Activated naive CD4-positive, alpha-beta T cell treated with anti-CD3 and anti-CD28 coated beads for 36 hours (primary cell): ENCODE measurements at places on chromosomes 13 and 19. TPM values are rescaled to one million over a fixed set of nuclear protein-coding genes. Genes with fewer than 3 reads are reported as not detected.

- no peak overlapping the region for H3K4me3 ChIP-seq
- no peak for DNase-seq
- no peaks in the 10 kb centered on the region for H3K4me1 ChIP-seq
- H3K27ac ChIP-seq: no peak overlapping the region
These were observed 155.7 kb downstream of the SLC7A1 start for GRCh38 chr13:29439601-29440388.

The ADPRHL1 gene
- total RNA-seq: 0.10 TPM

GRCh38 chr19:2236314-2237050 is at the start of the genes PLEKHJ1 and SF3A2:
TSS of gene PLEKHJ1 (minus strand) at chr19:2236329. CDS start at chr19:2236248, 81 bp downstream.
TSS of gene SF3A2 (plus strand) at chr19:2236824. CDS start at chr19:2243419, 6,595 bp downstream.
- DNase-seq: peak; percentile 98
- H3K4me1 ChIP-seq: peaks cover 64% of the 10 kb centered on the region
- peak within 1 kb of the TSS; percentile 98 for H3K27ac ChIP-seq
- H3K36me3 ChIP-seq: peaks cover 47% of the 10 kb centered on the region
- H3K4me3 ChIP-seq: peak within 1 kb of the TSS; percentile 99

DNA sequence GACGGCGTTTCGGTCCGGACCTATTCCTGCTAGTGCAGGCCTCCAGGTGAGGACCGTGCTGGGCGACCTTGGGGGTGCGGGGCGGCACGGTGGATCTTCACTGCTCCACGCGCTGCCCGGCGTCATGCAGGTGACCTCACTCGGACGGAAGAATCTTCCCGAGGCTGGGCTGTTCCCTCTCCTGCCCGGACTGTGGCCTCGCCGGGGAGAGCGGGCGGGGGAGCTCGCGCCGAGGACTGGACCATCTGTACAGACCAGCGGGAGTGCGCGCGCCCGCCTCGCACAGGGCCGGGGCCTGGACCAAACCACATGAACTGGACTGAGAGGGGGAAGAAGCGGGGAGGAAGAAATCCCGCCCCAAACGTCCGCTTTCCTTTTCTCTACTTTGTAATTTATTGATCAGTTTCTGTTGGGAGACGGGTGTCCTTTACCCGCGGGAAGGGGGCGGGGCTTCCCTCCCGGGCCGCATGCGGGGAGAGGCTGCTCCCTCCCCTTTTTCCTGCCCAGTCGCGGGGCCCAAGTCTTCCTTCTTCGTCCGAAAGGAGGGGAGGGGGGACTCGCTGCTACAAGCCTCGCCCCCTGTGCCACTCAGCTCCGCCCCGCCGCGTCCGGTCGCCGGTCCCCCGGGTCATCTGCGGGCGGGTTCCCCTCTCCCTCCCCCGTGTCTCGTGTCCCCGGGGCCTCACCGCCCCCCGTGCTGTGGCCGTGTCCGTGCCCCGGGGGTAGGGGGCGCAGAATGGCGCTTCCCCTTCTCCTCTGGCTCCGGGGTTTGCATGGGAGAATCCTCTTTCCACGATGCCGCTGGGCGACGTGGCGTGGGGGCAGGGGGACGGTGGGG is 4.9 kb downstream of the HRC start:
- H3K4me1 ChIP-seq: peaks cover 24% of the 10 kb centered on the region
- peaks cover 82% of the 10 kb centered on the region for H3K27me3 ChIP-seq
- H3K27ac ChIP-seq: no peak overlapping the region
- H3K4me3 ChIP-seq: peak overlapping the region; percentile 71
- no peaks in the 10 kb centered on the region for H3K36me3 ChIP-seq
- peak; percentile 63 for DNase-seq

GRCh38 chr19:14416817-14417231 is 2.3 kb downstream of the DDX39A start:
- peak overlapping the region; percentile 88 for H3K27ac ChIP-seq
- peak overlapping the region; percentile 100 for H3K4me3 ChIP-seq
- H3K27me3 ChIP-seq: no peaks in the 10 kb centered on the region
- peaks cover 52% of the 10 kb centered on the region for H3K36me3 ChIP-seq

The RASAL3 gene
- total RNA-seq: 66.2 TPM

DNA sequence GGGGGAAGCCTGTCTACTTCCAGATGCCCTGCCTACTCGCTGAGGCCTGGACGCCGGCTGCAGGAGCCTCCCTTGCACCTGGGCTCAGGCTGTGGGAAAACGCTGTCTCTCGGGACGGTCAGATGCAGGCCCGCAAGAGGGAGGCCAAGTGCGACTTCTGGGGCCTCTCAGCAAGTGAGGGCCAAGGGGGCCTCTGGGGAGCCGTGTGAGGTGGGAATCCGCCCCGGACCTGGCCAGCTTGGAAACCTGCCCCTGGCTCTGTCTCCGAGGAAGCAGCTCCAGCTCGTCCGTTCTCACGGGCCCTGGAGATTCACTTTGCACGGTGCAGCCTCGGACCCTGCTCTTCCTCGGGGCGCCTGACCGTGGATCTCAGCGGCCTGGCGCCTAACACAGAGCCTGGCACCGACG is 11.4 kb upstream of the CRTC1 start:
- H3K27me3 ChIP-seq: no peaks in the 10 kb centered on the region
- H3K27ac ChIP-seq: no peak overlapping the region
- no peak overlapping the region for H3K4me3 ChIP-seq
- no peaks in the 10 kb centered on the region for H3K4me1 ChIP-seq
- DNase-seq: no peak

- peaks cover 15% of the 10 kb centered on the region for H3K36me3 ChIP-seq
- no peak overlapping the region for H3K4me3 ChIP-seq
These were observed 50.9 kb upstream of the C13orf46 start for GRCh38 chr13:114024603-114025404.

- peaks cover 21% of the 10 kb centered on the region for H3K4me1 ChIP-seq
- H3K4me3 ChIP-seq: no peak overlapping the region
- no peak for DNase-seq
- H3K27ac ChIP-seq: no peak overlapping the region
- H3K36me3 ChIP-seq: no peaks in the 10 kb centered on the region
These were observed 32.7 kb upstream of the FLT1 start for GRCh38 chr13:28527629-28528028.

GRCh38 chr19:32165141-32165540 is 180.3 kb upstream of the ZNF507 start:
- no peak for DNase-seq
- peaks cover 2% of the 10 kb centered on the region for H3K27me3 ChIP-seq
- H3K4me1 ChIP-seq: no peaks in the 10 kb centered on the region
- no peaks in the 10 kb centered on the region for H3K36me3 ChIP-seq
- no peak overlapping the region for H3K4me3 ChIP-seq
- no peak overlapping the region for H3K27ac ChIP-seq

The C19orf81 gene
- total RNA-seq: 1.7 TPM

DNA sequence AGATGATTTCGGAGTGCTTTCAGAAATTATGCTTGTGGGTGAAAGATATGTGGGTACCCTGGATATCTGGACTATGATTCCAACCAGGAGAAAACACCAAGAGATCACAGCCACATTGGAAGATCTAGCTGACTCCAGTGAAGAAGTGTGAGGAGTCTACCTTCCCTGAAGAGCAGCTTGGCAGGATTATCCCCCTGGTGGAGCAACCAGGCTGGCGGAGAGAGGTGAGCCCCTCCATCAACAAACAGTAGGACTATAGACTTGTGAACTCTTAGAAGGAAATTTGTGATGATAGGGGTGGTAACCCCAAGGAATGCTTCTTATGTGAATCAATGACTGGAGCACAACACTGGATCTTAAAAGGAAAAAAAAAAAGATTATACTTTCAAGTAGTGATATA is 47.8 kb upstream of the DIAPH3 start:
- H3K4me3 ChIP-seq: no peak overlapping the region
- no peaks in the 10 kb centered on the region for H3K36me3 ChIP-seq
- DNase-seq: no peak
- no peaks in the 10 kb centered on the region for H3K4me1 ChIP-seq
- H3K27me3 ChIP-seq: peaks cover 6% of the 10 kb centered on the region

The RFXAP gene
- 12.2 TPM for total RNA-seq

- no peak overlapping the region for H3K4me3 ChIP-seq
- no peaks in the 10 kb centered on the region for H3K27me3 ChIP-seq
- no peak overlapping the region for H3K27ac ChIP-seq
These were observed 209.7 kb downstream of the KATNAL1 start for GRCh38 chr13:30097701-30098100.

- DNase-seq: no peak
- no peaks in the 10 kb centered on the region for H3K4me1 ChIP-seq
- H3K27me3 ChIP-seq: peaks cover 6% of the 10 kb centered on the region
- no peak overlapping the region for H3K4me3 ChIP-seq
These were observed 284.2 kb downstream of the POU4F1 start for GRCh38 chr13:78319101-78319627.

DNA sequence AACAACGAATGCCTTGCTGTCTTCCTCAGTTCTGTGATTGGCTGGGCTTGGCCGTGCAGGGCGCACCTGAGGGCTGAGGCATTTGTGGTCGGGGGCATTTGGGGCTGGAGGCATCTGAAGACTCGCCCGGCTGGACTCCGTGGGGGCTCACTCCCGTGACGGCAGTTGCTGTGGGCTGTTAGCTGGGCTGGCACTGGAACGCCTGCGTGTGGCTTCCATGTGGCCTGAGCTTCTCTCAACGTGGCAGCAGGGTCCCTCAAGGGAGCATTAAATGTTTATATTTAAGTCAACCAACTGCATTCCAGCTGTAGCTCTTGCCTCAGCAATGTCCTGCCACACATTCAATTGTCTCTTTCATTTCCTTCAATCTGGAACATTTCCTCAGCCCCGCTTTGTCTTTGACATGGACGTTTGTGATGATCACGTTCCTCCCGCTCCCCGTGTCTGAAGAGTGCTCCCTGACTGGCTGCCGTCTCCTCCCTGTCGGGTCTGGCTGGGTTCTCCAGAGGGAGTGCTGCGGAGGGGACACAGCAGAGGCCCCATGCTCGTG is 21.0 kb downstream of the CCDC8 start:
- no peak overlapping the region for H3K4me3 ChIP-seq
- H3K36me3 ChIP-seq: peaks cover 29% of the 10 kb centered on the region
- no peak overlapping the region for H3K27ac ChIP-seq
- H3K27me3 ChIP-seq: no peaks in the 10 kb centered on the region
- peaks cover 1% of the 10 kb centered on the region for H3K4me1 ChIP-seq
- DNase-seq: no peak

DNA sequence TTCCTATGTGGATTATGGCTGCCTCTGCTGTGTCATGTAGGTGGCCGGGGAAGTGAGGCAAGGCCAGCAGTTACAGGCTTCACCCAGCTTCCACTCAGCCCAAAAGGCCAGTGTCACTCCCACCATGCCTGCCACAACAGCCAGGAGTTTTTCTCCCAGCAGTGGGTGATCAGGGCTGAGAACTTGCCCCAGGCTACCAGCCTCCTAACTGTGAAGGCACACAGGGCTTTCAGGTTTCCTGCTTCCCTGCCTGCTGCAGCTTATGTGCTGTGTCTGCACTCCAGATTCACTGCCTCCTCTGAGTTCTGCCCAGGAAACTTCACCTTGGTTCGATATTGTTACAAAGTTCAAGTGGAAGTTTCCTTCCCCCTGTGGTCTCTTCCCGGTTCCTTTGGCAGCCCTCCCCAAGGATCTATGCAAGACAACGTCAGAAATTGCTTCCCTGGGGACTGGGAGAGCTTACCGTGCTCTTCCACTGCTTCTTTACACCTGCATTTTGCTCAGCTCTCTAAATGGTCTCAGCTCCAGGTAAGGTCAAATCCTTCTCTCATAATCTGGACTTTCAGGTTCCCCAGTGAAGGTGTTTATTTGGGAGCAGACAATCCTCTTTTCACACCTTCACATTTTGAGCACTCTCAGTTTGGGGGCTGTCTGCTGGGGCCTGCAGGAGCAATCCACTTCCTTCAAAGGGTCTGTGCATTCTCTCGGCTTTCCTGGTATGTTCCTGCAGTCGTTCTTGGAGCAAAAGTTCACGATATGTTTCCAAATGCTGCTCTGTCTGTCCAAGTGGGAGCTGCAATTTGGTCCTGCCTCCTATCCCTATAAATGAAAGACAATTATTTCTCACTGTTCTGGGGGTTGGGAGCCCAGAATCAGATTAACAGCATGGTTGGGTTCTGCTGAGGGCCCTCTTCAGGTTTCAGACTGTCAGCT is 1730.1 kb upstream of the PRR20A start:
- H3K36me3 ChIP-seq: no peaks in the 10 kb centered on the region
- no peaks in the 10 kb centered on the region for H3K4me1 ChIP-seq
- no peaks in the 10 kb centered on the region for H3K27me3 ChIP-seq
- H3K4me3 ChIP-seq: no peak overlapping the region
- no peak for DNase-seq
- H3K27ac ChIP-seq: no peak overlapping the region

GRCh38 chr19:43455321-43456113 is 9.9 kb downstream of the LYPD3 start:
- H3K27me3 ChIP-seq: no peaks in the 10 kb centered on the region
- peaks cover 8% of the 10 kb centered on the region for H3K4me1 ChIP-seq
- DNase-seq: no peak
- H3K36me3 ChIP-seq: no peaks in the 10 kb centered on the region
- no peak overlapping the region for H3K4me3 ChIP-seq

DNA sequence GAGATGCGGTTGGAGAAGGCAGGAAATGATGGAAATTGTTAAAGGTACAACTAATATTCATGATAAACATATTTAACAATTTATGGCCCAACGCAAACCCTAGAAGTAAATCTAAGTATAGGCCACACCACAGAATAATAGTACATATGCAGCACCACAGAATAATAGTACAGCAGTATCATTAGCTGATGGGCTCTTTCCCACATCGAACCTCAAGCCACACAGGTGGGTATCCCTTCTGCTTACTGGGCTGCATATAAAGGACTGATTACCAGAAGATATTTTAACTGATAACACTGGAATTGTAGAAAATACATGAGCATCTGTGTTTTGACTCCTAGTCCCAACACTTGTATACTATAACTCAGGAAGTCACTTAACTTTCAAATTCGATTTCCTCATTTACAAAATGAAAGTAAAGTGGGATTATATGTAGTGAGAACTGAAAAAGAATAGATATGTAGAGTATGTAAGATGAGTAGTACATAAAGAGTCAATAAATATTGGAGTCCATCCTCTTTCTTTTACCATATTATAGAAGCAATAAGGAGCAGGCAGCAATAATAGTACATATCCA is 91.5 kb downstream of the TSC22D1 start:
- no peak for DNase-seq
- no peak overlapping the region for H3K27ac ChIP-seq
- no peaks in the 10 kb centered on the region for H3K36me3 ChIP-seq
- no peaks in the 10 kb centered on the region for H3K27me3 ChIP-seq
- H3K4me3 ChIP-seq: peak overlapping the region; percentile 50
